Retina (tissue), 1 donor: ENCODE measurements at places on chromosomes 3 and 15.

DNA sequence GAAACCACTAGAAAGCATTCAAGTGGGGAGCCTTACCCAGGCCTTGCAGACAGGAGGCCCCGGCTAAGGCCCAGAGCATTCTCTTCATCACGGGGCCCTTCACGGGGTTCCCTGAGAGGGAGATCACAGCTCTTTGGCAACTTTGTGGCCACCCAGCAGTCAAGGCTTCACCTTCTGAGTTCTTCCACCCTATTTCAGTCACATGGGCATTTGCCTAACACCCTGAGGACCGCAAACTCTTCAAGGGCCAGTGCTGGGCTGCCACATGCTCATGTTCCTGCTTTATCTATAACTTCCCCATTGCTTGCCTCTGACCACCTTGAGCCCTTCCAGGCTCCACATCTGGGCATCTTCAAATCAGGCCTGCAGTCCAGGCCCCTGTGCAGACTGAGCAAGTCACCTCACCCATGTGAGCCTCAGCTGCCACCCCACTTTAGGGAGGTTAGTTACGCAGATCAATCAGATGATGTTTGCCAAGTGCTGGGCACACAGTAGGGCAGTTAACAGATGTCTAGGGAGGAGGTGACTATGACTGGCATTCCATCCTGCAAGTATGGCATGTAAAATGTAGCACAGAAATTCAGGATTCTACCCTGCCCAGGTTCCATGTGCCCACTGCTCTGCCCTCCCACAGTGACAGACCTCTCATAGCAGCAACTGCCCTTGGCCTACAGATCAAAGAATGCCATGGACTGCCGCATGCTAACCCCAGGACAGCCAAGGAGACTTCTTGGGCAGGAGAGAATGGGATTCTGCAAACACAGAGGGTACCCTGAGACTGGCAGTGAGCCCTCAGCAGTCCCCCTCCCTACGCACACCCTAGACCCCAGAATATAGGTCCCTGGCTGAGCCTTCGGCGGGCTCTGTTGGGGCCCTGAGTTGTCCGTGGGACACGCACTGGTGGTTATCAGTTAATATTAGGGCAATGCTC lies 37.6 kb upstream of the ZNF710 start:
- DNase-seq, result no peak

GRCh38 chr3:142724682-142725356 lies 985 bp downstream of the TRPC1 start:
- DNase-seq, result peak; percentile 91

DNA sequence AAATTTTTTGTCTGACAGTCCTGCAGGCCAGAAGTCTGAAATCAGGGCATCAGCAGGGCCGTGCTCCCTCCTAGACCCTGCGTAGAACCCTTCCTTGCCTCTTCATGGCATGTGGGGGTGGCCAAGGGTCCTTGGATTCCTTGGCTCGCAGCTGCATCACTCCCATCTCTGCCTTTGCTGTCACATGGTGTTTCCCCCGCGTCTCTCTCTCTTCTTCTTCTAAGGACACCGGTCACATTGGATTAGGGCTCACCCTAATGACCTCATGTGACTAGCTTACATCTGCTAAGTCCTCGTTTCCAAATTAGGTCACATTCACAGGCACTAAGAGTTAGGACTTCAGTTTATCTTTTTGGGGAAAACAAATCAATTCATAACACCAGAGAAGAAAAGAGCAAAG lies 12.0 kb downstream of the SLCO3A1 start:
- no peak for DNase-seq

GRCh38 chr15:70741677-70742293 lies 21.6 kb downstream of the UACA start:
- no peak for DNase-seq

GRCh38 chr3:14849638-14850230 lies 31.0 kb downstream of the FGD5 start:
- DNase-seq, result no peak

DNA sequence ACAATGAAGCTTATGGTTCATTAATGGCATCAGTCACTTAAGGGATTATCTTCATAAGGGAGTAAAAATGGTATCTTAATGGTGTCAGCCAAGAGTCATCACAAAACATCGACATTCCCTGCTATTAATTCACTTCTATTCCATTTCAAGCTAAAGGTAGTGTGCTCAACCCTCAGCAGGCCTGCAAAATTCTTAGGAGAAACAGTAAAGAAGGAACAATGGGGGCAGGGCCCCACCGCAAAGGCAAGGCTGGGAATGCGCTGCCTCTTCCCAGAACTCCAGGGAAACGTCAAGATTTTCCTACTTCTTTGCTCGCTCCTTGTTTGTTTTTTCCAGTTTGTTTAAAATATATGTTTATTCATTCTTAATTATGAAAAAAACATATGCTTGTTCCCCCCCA lies 187.3 kb upstream of the TSC22D2 start:
- no peak for DNase-seq

- no peak for DNase-seq
These were observed 27.6 kb upstream of the LRTM1 start for GRCh38 chr3:54955496-54955895.

- no peak for DNase-seq
These were observed 143.6 kb downstream of the NAALADL2 start for GRCh38 chr3:175002732-175003143.

- DNase-seq, result no peak
These were observed 20.9 kb upstream of the SLC28A2 start for GRCh38 chr15:45231132-45231531.

DNA sequence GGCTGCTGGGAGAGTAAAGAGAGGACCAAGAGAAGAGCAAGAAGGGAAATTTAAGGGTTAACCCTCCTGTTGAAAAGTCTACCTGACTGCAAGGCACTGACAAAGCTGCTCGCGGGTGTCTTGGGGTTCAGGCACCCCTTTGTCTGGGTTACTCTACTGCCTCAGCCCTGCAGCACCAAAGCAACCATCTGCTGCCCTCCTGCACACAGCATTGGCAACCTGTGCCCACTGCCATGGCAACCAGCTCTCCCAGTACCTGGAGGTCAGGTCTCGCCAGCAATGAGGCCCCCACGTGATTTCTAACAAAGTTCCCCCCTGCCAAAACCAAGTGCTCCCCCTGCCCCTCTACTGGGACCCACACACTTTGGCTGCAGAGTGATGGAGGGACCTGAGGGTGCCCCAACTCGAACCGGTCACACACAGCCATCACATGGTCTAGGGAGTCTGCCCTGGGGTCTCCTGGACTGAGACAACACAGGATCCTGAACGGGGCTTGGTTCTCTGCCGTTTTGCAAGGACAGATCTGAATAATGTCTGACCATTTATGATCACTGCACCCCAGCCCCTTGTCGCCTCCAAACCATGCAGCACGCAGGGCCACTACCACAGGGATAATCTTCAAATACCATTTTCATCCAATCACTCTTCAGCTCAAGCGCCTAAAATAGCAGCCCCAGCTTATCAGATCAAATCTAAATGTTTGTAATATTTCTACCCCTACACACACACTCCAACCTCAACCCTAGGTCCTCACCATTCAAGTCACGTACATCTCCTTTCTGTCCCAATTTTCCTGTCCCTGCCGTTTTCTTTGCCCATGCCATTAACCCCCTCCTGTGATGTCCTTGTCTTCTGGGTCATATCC lies 50.7 kb downstream of the ADCY5 start:
- no peak for DNase-seq

GRCh38 chr15:42133886-42134502 lies 22.4 kb downstream of the PLA2G4F start:
- DNase-seq, result no peak

GRCh38 chr3:88030210-88030609 lies 28.6 kb downstream of the CGGBP1 start:
- DNase-seq, result no peak

GRCh38 chr3:61438253-61439121 lies 122.9 kb upstream of the PTPRG start:
- no peak for DNase-seq

DNA sequence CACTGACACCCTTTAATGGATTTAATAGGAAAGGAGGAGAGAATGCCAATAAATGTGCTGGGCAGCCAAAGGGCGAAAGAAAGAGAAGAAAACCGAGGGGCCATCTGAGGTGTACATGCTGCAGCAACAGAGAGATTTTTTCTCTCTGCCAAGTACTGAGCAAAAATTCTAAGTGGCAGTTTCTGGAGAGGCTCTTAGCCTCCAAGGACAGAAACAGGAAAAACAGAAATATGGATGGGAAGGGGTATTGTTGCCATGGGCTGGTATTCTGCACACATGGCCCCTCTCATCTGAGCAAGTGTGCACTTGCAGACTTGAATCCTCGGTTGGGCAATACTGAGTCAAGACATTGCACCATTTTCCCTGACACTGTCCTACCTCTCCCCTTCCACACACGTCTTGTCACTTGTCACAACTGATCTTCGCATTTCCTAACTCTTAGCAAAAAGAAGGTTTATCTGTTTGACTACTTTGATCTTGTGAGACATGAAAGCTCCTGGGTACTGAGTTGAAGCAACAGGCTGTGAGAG lies 73.9 kb downstream of the PRICKLE2 start:
- no peak for DNase-seq

DNA sequence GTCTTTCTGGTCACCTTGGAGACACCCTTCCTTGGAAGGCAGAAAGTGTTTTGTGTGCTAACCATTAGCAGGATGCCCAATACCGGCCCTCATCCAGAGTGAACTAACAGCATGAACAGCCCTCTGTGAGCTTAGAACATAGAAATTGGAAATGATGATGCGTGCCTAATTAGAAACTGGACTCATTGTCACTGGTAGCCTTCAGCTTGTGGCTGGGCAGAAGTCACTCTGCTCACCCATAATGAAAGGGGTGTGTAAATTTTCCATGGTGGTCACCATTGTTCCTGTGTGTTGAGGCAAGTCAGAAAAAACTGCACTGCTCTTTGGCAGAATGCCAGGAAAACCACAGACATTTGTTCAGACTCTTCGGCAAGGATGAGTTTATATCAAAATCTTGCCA lies 74.7 kb upstream of the CNTN4 start:
- peak; percentile 22 for DNase-seq

DNA sequence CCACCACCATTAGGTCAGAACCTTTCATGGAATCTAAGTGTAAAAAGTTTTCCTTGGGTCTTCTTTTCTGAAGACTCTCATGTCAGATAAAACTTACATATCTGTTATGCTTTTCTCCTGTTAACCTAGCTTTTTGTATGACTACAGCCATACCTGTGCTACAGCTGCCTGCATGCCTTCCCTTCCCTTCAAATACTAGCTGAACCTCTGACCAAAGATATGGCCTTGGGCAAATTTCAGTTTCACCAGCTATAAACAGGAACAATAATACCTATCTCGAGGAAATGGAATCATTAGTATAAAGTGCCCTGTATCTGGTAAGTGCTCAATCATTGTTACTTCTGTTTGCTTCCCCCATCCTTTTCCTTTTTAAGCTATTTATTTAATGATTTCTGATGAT lies 25.0 kb downstream of the GLB1 start:
- no peak for DNase-seq

- DNase-seq, result peak; percentile 41
These were observed 1.1 kb upstream of the CSRNP1 start for GRCh38 chr3:39154280-39155021.

DNA sequence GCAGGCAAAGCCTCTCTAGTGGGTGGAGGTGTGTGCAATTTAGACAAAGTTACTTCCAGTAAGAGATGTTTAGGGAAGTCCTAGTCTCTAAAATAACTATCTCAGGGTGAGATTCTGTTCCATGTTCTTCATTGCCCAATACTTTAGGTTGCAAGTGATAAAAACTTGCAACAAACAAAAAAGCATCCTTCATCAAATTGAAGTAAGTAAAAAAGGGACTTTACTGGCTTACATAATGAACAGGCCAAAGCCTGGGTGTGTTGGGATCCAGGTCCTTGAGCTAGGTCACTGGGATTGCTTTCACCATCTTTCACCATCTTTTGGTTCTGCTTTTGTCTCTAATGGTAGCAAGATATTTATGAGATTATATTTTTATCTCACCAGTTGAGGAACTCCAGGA lies 38.3 kb downstream of the CX3CR1 start:
- no peak for DNase-seq

GRCh38 chr3:179323197-179324110 lies 623 bp downstream of the ZNF639 start:
- peak; percentile 89 for DNase-seq

- DNase-seq, result no peak
These were observed 152.6 kb downstream of the DPH6 start for GRCh38 chr15:35393398-35393797.

- DNase-seq, result no peak
These were observed 66.3 kb downstream of the ST8SIA2 start for GRCh38 chr15:92460023-92460422.

GRCh38 chr3:103976931-103977339 lies 1389.8 kb upstream of the ALCAM start:
- DNase-seq, result no peak

- no peak for DNase-seq
These were observed 22.8 kb upstream of the CEP152 start for GRCh38 chr15:48833526-48834239.

GRCh38 chr3:57890874-57891273 lies 117.3 kb upstream of the FLNB start:
- DNase-seq, result no peak

- DNase-seq, result no peak
These were observed 24.7 kb upstream of the TM4SF4 start for GRCh38 chr3:149449799-149450198.
